ENCODE measurements at places on chromosomes 5 and 9.

DNA sequence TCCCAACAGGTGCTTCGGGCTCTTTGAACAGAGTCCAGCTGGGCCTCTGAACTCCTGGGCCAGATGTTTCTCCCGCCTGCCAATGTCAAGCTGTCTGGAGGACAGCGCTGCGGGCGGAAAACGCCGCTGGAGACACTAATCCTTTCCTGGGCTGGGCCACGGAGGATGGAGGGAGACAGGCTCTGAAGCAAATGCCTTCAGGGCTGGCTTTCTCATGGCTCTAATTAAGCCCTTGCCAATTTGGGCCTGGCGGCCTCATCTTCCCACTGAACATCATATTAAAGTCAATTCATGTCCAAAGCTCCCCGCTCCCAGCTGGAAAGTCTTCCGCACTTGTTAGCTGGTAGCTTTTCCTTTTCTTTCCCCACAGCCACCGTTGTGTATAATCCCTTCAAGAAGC lies 72.7 kb downstream of the NTNG2 start:
- no peak for DNase-seq

- DNase-seq = no peak
These were observed 66.4 kb upstream of the PLPP1 start for GRCh38 chr5:55601204-55601618.

GRCh38 chr5:60521376-60522291 lies 178.3 kb downstream of the DEPDC1B start:
- no peak for DNase-seq

DNA sequence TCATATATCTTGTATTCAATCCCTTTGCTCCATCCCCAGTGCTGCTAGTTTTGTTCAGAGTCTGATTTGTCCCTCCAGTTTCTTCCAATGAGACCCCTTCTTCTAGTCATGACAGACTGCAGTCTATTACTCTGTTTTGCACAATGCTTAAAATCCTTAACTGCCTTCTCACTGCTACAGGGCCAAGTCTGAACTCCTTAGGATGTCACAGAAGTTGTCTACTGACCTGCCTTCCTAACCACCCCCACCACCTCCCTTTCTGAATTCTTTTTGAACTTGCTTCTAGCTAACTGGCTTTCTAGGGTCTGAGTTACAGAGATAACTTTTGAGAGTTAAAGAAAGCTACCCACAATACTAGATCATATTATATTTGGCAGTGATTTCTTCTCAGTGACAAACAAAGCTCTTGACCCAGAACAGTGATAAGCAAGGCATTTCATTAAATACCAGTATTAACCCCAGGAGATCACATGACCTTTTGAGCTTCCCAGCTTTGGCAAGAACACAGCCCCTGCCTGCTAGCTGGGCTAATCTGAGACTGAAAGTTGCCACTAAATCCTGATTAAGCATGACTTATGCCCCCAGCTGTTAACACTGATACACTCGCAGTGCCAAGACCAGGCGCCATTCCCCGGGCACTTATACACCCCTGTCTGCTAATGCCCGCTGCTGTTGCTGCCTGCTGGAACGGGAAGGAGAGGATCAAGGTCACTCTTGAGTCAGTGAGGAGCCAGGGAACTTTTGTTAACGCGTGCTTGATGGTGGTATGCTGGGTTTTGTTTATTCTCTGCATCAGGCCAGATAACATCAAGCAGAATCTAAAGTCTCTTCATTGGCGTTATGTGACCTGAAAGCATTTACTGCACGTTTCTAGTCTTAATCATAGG lies 36.4 kb upstream of the ADAMTSL1 start:
- no peak for DNase-seq

GRCh38 chr5:176916337-176916736 lies 17.2 kb upstream of the HK3 start:
- DNase-seq = no peak

DNA sequence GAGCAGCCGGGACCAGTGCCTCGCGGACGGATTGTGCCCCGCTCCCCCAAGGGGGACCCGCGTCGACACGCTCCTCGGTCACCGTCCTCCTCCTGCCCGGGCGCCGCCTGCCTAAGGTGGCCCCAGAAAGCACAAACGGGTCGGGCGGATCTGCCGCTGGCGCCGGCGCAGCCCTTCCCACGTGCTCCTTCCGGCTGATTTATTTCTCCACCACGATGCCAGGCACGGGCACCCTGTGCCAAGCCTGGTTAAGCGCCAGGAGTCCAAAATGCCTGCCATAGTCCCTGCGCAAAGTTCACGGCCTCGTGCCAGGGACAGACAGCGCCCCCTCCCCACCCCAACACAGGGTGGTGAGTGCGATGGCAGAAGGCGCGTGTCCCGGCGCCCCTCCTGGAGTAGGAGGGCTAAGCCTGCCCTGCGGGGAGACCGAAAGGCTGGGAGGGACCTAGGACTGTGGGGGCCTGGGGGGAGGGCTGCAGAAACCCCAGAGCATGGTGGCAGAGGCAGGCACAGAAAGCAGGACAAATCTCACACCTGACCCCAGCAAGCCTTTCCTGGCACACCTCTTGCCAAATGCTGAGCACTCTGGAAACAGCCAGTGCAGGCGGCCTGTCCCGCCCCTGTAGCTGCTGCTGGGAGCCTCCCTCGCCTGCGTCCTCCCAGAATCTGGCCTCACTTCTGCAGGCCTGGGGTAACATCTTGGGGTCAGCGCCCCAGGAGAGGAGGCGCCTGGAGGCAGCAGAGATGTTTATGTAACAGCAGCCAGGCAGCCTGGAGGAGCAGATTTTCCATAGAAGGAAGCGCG lies 1.1 kb upstream of the NOTCH1 start:
- DNase-seq = no peak

DNA sequence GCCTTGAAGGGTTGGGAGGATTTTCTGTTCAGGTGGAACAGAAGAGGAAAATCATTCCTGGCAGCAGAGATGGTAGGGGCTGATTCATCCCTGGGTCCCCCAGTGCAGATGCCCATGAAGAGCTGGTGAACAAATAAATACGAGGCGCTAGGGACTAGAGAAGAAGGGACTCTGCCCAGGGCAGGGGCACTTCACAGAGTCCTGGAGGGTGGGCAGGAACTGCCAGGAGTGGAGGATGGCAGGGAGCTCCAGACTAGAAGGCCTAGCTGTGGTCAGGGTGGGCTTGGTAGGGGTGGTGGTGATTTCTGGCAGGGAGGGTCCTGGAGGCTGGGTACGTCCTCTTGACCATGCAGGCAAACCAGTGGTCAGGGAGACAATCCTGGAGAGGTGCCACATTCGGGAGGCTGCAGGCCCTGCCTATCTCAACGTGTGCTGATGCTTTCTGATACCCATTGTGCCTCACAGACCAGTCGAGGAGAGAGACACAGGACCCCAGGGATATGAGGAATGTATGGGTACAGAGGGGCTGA lies 69.9 kb downstream of the CRB2 start:
- DNase-seq = no peak

- DNase-seq = no peak
These were observed 98.5 kb downstream of the SNX18 start for GRCh38 chr5:54616031-54616430.

GRCh38 chr5:35859101-35859661 lies 2.5 kb downstream of the IL7R start:
- no peak for DNase-seq

DNA sequence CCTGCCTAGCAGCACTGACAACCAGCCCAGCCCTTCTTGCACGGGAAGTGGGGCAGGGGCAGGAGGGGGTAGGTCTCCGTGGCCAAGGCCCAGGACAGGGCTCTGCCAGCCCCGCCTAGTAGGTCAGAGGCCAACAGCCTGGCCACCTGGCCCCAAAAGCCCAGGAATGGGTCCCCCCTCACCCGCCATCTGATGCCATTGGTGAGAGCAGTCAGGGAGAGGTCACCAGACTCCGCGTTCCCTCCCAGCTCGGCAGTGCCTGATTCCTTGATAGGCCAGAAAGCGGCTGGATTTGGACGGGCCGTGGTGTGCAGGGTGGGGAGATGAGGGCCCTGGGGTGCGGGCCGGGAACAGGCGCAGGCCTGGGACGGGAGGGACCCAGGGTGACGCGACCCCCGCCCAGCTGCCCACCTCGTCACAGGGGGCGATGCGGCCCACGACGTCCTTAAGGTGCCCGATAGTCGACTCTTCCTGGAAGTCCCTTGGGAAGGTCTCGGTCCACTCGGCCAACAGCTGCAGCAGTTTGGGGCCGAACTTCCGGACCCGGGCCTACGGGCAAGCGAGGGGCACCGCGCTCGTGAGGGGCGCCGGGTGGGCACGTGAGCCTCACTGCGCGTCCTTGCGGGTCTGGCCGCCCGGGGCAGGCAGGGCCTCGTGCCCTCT lies 64.5 kb upstream of the RNF130 start:
- no peak for DNase-seq
